ENCODE measurements at places on chromosomes 1 and 21. TPM values are rescaled to one million over a fixed set of nuclear protein-coding genes. Genes with fewer than 3 reads are reported as not detected.

The C1orf94 gene
- not detected for polyA plus RNA-seq

The UQCRHL gene
- polyA plus RNA-seq, result 2.4 TPM

The KRTAP7-1 gene
- polyA plus RNA-seq, result not detected

The STUM gene
- polyA plus RNA-seq, result 0.53 TPM

The IFI6 gene
- 85.5 TPM for polyA plus RNA-seq

The MSH4 gene
- 0.22 TPM for polyA plus RNA-seq

The MYOC gene
- polyA plus RNA-seq, result not detected

The PLA2G2D gene
- 10.6 TPM for polyA plus RNA-seq

The GLUL gene
- 113 TPM for polyA plus RNA-seq

The CELA3B gene
- polyA plus RNA-seq, result 0.08 TPM

The PDPN gene
- polyA plus RNA-seq, result 0.32 TPM

All from spleen (tissue), 13 donors.